ENCODE measurements at places on chromosomes 7 and 10. TPM values are rescaled to one million over a fixed set of nuclear protein-coding genes. Genes with fewer than 3 reads are reported as not detected.

The DPP6 gene
- total RNA-seq = not detected

The ZNF394 gene
- total RNA-seq = 28.4 TPM

The SLC26A3 gene
- total RNA-seq = not detected

The SPDYE1 gene
- not detected for total RNA-seq

The NYAP1 gene
- 2.2 TPM for total RNA-seq

The BTRC gene
- total RNA-seq = 9.0 TPM

The SFRP4 gene
- 0.09 TPM for total RNA-seq

The AKR1C8 gene
- not detected for total RNA-seq

The IGF2BP3 gene
- 110 TPM for total RNA-seq

The HTR5A gene
- not detected for total RNA-seq

The C7orf33 gene
- total RNA-seq = not detected

The AOAH gene
- total RNA-seq = not detected

The SPAM1 gene
- not detected for total RNA-seq

The TMEM236 gene
- 0.19 TPM for total RNA-seq

The OPN4 gene
- not detected for total RNA-seq
